HL-60 (cell line): ENCODE measurements at places on chromosomes 13 and 19.

- DNase-seq: no peak
These were observed 290.1 kb downstream of the HS6ST3 start for GRCh38 chr13:96379967-96380366.

DNA sequence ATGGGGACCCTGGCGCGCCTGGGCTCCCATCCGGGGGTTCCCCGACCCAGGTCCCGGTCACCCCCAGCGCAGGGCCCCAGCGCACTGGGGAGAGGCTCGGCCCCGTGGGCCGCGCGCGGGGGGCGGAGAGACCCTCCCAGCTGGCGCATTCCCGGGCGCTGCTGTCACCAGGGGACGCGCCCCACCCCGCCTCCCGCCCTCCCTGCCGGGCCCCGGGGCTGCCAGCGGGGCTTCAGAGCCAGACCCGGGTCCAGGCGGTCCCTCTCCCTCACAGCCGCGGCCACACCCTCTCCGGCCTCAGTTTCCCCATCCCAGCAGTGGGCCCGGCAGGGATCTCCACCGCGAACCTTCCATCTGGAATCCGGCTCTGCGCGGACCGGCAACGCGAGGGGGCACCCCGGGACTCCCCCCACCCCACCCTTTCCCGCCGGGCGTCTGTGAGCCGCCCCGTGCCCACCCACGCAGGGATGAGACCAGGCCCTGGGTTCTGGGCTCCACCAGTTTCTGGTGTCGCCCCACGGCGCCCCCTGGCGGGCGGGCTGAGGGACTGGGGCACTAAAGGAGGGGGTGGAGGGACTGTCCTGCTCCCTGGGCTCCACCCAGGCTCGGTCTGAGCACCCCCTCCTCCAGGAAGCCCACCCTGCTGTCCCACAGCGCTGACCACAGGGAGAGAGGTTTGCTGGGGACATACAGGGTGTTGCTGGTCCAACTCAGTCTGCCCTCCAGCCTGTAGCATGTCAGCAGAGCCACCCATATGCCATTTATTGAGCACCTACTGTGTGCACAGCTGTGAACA lies 878 bp upstream of the ADAMTSL5 start:
- peak; percentile 52 for DNase-seq

DNA sequence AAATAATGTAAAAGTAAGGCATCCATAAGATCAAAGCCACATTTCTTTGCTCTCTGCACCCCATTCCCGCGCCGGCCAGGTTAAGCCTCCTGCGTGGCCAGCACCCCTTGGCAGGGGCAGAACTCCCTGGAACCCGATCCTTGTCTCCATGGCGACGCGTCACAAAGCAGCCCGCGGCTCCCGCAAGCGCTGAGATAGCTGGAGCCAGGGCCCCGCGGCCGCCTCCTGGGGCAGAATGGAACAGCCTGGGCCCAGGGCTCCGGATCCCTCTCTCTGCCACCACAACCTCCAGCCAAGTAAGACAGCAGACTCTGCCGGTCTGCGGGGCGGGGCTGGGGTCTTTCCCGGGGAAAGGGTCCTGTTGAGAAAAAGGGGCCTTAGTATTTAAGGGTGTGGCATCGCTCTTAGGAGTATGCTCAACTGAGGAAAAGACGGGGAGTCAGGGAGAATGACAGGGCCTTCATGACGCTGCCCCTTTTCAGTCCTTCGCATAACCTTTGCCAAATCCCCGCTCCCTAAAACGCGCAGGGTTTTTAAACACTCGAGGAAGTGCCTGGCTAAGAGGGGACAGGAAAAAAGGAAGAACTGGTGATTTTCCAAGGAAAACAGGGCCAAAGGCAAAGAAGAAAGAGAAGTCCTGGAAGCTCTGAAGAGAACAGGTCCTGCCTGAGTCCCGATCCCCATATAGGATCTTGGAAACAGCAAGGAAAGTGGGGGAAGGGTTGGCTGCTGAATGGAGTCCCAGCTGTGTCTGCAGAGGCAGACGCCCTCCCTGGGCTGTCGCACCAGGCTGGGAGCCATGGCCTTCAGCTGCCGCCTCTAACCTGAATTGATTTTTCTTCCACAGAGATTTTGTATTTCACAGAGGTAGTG lies at the start of gene TEX26:
Gene TEX26 (plus strand): TSS at position 176 of the 873 bp plus-strand sequence. CDS start 60 bp downstream, at position 236.
- DNase-seq: no peak

- DNase-seq: no peak
These were observed 10.7 kb downstream of the LMTK3 start for GRCh38 chr19:48500830-48501493.

DNA sequence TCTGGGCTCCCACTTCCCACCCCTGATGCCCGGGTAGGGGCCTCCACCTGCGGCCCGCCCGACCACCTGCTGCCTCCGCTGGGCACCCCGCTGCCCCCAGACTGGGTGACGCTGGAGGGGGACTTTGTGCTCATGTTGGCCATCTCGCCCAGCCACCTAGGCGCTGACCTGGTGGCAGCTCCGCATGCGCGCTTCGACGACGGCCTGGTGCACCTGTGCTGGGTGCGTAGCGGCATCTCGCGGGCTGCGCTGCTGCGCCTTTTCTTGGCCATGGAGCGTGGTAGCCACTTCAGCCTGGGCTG lies 7.9 kb downstream of the DBP start:
- DNase-seq: no peak

DNA sequence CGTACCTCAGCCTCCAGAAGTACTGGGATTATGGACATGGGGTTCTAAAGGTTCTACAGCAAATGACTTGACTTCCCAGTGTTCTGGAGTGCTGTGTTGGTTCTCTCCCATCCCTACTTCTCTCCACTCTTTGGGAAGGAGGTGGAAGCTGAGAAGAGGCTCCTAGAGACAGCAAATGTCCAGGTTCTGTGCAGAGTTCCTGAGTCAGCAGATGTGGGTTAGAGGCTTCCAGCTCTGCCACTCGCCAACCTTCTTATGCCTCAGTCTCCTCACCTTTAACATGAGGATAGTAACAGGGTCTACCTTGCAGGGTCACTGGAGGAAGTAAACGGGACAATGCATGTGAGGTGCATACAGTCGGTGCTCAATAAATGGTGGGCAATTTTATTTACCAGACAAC lies 80.5 kb upstream of the VSTM2B start:
- DNase-seq: no peak

DNA sequence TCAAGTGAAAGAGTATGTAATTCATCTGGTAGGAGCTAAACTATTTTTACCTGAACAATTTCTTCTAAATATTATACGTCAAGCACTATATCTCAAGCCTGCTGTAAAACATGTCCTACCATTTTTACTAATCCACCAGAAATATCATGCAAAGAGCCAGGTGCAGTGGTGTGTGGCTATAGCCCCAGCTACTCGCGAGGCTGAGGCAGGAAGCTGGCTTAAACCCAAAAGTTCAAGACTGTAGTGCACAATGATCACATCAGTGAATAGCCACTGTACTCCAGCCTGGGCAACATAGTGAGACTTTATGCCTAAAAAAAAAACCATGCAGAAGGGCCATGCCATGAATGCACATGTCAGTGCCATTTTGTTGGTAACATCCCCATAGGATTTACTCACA lies 20.7 kb upstream of the CLN5 start:
- DNase-seq: no peak
